ENCODE measurements at places on chromosomes 4 and X.

GRCh38 chrX:99603091-99603814 lies 806.8 kb downstream of the PCDH19 start:
- no peak for DNase-seq

GRCh38 chr4:74615411-74615810 lies 170.5 kb downstream of the AREG start:
- peak; percentile 44 for DNase-seq

DNA sequence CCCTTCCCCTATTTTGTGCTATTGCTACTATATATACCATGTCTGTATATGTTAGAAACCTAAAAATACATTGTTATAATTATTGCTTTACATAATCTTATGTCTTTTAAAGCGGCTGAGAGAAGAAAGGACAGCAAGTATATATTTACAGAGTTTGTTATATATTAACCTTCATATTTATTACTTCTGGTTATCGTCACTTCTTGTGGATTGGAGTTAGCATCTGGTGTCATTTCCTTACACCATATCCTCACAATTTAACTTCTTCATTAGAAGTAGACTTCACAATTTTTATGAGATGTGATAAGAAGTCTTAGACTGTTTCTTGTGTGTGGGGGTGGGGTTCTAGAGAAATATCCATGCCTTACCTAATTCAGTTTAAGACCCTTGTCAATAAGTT lies 123.1 kb downstream of the ATXN3L start:
- no peak for DNase-seq

GRCh38 chr4:106816496-106816895 lies 219.6 kb downstream of the DKK2 start:
- no peak for DNase-seq

GRCh38 chr4:168555437-168555836 lies 58.6 kb downstream of the PALLD start:
- DNase-seq, result no peak
